ENCODE measurements at places on chromosomes 13 and 19.
A peak's percentile ranks its signal among the peaks of the same experiment; 100 is the strongest.

GRCh38 chr19:31995546-31995945 is 349.9 kb upstream of the ZNF507 start:
- no peak for DNase-seq

GRCh38 chr19:19071897-19072296 is 8.1 kb downstream of the SLC25A42 start:
- no peak for DNase-seq

- DNase-seq: peak; percentile 32
Measured at GRCh38 chr13:110263888-110264287, 43.1 kb downstream of the COL4A1 start.

DNA sequence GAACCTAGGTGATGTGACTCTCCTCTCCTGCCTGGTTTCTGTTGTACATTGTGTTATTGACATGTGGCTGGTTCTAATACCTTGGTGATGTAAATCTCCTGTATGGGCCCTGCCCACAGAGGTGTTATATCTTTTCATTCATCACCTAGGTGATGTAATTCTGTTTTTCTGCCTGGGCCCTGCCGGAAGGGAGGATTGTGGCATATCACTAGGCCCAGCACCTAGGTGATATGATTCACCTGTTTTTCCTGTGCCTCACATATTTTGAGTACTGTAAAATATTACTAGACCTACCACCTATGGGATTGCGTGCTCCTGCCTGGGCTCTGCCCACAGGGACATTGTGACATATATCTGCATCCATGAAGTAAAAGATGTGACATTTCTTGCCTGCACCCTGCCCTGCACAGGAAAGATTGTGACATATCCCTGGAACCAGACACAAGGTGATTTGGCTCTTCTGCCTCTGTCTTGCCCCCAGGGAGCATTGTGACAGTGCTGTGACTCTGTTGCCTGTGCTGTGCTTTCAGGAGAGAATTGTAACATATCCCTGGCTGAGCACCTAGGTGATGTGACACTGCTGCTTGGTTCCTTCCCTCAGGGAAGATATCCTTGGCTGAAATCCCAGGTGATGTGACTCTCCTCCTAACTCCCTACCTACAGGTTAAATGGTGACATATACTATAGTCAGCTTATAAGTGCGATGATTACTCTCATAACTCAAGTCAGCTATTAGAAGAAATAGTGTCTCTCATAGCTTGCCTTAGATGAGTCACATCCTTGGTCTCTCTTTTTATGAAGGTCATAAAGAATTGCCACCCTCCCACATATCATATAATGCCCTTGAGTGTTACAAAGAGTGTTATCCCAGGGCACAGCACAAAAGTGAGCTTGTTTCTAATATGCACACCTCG is 13.3 kb upstream of the ZNF681 start:
- DNase-seq: peak; percentile 30

DNA sequence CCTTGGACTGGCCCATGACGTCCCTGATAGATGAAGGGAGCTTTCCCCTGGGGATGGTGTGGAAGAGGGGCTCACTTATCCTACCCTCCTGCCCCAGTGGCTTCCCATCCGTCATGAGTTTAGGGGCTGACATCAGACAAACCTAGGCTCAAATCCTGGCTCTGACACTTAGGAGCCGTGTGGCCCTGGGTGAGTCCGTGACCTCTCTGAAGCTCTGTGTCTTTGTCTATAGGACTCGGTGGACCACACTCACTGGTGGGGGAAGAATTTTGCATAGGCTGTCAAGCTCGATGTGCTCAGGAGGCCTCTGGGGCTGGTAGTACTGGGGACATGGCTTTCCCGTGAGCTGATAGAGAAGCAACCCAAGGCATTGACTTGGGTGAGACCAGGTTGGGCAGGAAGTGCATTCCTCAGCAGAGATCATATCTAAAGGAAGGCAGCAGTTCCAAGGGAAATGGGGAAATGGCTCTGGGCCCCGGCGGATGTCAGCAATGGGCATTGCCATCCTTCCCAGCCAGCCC is 17.4 kb upstream of the AP1M2 start:
- DNase-seq: peak; percentile 68

DNA sequence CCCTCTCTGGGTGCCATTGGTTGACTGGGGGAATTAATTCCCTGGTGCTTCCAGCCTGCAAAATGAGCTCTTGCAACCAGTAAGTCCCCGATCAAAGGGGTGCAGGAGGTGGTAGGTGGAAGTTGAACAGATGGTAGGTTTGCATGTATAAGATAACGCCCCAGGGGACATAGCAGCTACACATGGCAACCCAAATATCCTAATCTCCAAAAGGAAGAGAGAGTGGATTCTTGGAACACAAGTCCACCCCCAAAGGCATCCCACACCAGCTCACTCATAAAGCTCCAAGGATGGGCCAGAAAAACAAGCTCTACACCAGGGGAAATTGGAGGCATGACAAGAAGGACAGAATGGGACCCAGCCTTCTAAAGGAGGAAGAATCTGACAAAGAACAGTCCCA is 4.8 kb downstream of the CD209 start:
- DNase-seq: no peak

DNA sequence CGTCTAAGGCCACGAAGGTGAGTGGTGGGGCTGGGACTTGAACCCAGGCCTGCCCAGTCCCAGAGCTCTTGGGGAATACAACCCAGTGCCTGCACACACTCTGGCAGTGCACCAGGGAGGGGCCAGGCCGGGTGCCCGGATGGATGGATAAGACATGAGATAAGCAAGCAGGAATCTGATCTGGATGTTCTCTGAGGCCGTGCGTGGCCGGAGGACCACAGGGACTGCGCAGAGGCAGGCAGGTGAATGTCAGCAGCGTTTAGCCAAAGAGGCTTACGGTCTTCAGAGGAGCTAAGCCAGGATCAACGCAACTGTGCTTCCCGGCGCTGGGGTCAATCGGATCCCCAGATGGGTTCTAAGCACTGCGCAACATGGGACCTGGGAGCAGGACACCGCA is 1.5 kb downstream of the ZNF787 start:
- DNase-seq: no peak

- no peak for DNase-seq
Measured at GRCh38 chr13:47723898-47724297, 277.2 kb downstream of the SUCLA2 start.

DNA sequence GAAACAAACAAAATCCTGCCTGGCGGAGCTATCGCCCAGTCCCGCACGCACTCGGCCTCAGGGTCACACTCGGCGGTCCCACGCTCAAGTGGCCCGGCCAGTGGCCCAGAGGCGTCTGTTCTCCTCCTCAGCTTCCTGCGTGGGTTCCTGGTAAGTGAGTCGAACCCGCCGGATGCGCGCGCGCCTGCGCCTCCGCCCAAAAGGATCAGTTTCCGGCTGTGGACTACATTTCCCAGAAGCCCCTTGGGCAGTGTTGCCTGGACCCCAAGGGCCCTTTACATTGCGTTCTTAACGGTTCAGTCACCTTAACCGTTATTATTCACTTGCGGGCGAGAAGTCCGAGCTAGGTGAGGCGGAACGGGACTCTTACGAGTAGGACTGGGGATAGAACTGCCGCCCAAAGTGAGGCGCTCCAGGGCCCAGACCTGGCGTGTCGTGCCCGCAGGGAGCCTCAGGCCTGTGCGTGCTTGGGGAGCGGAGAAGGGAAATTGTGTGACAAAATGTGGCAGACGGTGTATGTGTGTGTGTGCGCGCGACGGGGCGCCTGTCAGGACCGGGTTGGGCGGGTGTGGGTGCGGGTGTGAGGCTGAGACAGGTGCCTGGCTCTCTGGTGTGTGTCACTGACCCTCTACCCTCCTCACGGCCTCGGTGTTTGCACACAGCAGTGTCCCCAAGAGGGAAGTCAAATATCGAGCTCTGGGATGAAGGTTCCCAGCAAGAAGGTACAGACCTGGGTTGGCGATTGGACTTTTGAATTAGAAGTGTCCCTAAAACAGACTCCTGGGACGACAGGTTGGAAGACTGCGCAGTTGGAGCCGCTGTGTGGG is at the start of gene ZNF546:
ZNF546 (plus strand) TSS at position 250 of the 827 bp plus-strand sequence. CDS start 1,267 bp downstream, outside the sequence.
- DNase-seq: peak; percentile 95

GRCh38 chr13:103539721-103540381 is 473.6 kb upstream of the SLC10A2 start:
- DNase-seq: no peak

DNA sequence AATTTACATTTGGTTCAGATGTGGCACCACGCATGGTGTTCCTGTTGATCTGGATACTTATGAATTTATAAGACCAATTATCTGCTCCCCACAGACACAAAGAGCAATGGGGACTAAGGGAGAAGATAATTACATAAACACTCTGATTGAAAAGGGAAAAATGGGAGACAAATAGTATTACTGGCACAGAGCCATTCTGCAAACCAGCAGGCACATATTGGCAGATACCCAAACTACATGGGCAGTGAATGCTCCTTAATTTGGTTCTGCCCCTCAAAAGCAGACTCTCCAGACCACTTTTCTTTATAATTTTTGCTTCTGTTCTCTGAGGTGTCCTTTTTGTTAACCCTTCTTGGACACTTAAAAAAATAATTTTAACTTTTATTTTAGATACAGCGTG is 1674.2 kb downstream of the PCDH9 start:
- DNase-seq: no peak

DNA sequence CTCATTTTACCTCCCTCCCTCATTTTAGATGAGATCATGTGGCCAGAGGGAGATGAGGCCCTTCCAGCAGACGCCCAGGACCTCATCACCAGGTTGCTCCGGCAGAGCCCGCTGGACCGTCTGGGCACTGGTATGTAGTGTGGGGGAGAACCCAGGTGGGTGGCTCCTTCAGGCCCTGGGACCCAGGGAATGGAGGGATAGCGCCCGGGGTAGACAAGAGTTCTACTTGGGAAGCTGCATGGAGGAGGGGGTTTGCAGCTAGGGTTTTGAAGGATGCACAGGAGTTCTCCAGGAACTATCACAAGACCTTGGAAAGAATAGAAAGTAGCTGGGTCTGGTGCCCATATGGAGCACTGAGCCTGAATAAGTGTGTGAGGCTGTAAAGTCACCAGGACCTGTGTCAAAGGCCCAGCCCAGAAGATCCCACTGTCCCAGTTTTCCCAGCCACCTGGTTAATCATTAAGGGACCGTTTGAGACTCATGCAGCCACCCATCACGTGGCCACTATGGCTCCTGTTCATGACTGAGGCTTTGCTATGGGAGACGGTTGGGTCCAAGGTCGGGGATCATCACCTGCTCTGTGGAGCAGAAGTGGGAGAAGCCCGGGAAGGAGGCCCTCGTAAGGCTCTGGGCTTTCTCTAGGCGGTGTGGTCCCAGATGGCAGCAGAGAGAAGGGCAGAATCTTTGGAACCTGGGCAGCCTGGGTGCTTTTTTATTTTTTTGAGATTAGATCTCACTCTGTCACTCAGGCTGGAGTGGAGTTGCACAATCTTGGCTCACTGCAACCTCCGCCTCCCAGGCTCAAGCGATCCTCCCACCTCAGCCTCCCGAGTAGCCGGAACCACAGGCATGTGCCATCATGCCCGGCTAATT is 17.0 kb upstream of the PIK3R2 start:
- DNase-seq: no peak

DNA sequence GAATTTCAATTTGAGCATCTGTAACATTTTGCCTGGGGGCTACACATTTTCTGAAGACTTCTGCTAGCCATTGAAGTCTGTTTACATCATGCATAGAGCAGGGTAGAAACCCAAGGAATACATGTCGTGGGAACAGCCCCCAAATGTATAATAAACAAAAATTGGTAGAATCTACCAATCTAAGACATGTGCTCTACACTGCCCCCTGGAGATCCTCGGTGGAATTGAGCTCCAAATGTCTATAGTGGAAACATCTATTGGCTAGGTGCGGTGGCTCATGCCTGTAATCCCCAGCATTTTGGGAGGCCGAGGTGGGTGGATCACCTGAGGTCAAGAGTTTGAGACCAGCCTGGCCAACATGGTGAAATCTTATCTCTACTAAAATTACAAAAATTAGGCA is 57.3 kb downstream of the MBD3L2B start:
- peak; percentile 72 for DNase-seq

GRCh38 chr13:48645845-48646244 is 7.9 kb upstream of the CYSLTR2 start:
- no peak for DNase-seq

DNA sequence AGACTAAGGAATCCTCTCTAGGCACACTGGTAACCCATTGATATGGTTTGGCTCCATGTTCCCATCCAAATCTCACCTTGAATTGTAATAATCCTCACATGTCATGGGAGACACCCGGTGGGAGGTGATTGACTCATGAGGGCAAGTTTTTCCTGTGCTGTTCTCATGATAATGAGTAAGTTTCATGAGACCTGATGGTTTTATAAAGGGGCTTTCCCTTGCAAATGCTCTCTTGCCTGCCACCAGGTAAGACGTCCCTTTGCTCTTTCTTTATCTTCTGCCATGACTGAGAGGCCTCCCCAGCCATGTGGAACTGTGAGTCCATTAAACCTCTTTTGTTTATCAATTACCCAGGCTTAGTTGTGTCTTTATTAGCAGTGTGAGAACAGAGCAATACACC is 81.4 kb upstream of the GPC6 start:
- no peak for DNase-seq
